ENCODE measurements at places on chromosomes 3 and 15.

- DNase-seq, result no peak
Measured at GRCh38 chr15:62482785-62483429, 317.8 kb upstream of the C2CD4B start.

DNA sequence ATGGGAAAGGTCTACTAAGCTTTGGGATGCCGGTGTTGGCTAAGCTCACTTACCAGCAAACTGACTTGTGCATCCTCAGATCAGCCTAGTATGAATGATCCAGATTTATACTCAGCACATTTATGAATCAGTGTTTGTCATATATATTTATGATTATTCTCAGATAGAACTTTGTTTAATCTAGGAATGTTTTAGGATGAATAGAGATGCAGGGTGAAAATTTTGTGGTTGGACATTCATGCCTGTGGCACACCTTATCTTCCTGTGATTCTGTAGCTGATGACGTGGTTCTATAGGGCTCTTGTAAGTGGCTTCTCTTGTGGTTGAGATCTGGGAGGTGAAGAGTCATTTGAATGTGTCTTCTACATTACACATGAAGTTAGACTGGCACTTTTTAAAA is 11.4 kb downstream of the CDIN1 start:
- DNase-seq, result peak; percentile 78

DNA sequence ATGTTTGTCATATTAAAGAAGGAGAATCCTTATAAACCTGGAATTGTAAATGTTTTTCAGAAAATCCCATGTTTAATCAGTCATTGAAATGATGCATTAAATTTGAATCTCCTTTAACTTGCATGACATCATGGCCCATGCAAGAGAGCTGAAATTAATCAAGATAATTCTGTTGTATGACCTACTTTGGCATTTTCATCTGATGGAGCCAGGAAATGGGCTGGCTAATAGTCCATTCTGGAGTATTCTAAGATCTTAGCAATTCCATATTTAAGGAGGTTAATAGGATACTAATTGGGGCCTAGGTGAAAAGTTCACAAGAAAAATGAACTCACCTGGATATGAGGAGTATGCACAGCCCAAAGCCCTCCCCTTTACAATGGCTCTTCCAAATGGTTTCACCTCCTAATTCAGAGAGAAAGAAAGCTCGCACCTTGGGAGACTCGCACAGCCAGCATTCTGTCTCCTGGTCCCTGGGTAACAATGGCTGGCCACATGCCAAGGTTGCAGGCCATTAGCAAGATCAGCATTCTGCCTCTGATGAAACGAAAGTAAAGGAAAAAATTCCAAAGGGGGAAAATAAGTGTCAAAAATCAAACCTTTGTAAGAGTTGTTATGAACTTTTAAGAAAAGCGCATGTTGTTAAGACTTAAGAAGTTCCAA is 786.4 kb downstream of the MCTP2 start:
- no peak for DNase-seq

GRCh38 chr3:125057186-125057850 is 1.5 kb upstream of the HEG1 start:
- peak; percentile 66 for DNase-seq

- no peak for DNase-seq
Measured at GRCh38 chr3:11479221-11479620, 164.5 kb downstream of the VGLL4 start.

DNA sequence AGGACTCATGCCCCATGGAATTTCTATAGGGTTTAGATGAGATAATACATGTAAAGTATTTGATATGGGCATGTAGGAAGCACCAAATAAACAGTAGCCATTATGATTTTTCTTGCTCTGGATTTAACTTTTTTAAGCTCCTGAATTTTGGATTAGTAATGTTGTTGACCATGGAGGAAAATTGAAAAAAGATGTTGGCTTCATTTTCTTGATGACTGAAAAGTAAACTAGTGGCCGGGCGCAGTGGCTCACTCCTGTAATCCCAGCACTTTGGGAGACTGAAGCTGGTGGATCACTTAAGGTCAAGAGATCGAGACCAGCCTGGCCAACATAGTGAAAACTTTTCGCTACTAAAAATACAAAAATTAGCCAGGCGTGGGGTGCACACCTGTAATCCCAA is 120.3 kb downstream of the PTPRG start:
- DNase-seq, result no peak

DNA sequence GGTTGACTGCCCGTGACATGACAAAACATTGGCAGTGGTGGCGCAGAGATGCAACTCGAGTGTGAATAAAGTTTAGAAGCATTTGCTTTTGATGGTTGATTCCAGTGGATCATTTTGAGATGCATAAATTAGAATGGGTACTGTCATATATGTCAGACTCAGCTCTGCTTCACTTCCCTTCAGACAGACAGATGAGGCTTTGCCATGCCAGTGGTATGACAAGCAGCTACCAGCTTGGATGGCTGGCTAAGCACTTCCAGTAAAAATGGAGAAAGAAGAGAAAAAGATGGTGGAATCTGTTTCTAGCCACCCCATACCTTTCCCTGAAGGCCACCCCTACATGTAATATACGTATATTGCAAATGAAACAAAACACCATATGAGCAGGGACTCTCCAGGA is 13.5 kb upstream of the CLEC3B start:
- DNase-seq, result no peak

- DNase-seq, result no peak
Measured at GRCh38 chr3:178205740-178206139, 330.5 kb upstream of the KCNMB2 start.

- DNase-seq, result no peak
Measured at GRCh38 chr15:69467636-69468035, 15.0 kb downstream of the RPLP1 start.

DNA sequence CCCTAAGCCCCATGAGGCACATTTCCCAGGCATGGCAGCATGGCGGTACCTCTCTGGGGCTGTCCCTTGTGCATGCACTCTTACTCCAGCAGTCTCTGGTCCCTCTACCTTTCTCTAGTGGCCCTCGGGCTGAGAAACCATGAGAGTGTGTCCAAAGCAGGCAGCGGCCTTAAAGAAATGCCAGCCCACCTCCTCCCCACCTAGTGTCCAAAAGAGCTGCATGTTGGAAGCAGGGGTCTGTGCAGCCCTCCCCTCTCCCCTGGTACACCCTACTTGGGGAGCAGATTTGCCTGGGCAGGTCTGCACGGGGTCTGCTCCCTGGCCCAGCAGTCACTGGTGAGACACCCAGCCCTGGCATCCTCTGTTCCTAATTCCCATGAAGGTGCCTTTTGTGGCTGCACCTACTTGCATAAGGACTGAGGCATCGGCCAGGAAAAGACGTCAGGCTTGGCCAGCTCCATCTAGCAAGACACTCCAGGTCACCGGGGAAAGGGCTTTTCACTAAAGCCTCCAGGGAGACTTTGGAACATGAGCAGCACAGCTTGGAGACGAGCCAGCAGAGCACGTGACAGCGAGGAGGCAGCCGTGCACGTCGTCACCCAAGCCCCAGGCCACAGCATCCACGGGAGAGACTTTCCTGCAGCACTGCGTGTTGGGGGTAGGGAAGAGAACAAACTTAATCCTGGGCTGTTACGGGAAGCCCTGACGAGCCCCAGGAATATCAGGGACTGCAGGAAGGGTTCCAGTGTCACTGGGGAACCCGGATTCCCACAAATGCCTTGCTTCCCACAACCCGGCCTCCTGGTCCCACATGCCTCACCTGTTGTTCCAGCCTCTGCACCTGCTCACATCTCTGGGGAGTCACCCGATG is 38.8 kb downstream of the TM2D3 start:
- no peak for DNase-seq

- DNase-seq, result no peak
Measured at GRCh38 chr3:196609805-196610515, 29.5 kb upstream of the NRROS start.

DNA sequence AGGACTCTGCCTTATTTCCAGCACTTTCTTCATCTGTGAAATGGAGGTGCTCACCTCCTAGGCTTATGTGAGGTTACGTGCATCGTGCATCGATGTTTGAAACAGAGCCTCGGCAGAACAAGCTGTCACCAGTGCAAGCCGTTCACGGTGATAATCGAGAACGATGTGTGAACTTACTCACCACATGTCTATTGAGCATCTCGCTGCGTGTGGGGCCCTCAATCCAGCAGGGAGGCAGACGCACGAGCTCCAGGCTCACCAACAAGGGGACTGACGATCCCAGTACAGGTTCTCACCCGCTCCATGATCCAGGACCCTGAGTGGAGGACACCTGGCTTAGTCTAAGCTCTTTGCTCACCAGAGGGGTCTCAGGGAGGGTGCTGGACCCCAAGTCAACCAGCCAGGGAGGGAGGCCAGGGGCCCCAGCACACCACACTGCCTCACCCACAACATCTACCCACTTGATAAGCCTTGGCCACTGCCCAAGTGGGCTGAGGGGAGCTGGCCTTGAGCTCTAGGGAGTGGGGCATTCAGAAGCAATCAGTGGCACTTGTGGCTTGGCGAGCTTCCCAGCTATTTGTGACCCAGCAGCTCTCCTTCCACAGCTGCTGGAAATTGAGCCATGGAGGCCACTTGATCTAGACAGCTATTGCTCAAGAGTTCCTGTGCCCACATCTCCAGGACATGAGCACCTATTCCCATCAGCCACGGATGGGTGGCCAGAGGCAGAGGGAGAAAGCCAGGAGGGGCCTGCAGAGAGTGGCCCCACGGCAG is 34.4 kb upstream of the SLC6A1 start:
- DNase-seq, result no peak

- DNase-seq, result no peak
Measured at GRCh38 chr3:181326637-181327223, 337.2 kb upstream of the DNAJC19 start.

DNA sequence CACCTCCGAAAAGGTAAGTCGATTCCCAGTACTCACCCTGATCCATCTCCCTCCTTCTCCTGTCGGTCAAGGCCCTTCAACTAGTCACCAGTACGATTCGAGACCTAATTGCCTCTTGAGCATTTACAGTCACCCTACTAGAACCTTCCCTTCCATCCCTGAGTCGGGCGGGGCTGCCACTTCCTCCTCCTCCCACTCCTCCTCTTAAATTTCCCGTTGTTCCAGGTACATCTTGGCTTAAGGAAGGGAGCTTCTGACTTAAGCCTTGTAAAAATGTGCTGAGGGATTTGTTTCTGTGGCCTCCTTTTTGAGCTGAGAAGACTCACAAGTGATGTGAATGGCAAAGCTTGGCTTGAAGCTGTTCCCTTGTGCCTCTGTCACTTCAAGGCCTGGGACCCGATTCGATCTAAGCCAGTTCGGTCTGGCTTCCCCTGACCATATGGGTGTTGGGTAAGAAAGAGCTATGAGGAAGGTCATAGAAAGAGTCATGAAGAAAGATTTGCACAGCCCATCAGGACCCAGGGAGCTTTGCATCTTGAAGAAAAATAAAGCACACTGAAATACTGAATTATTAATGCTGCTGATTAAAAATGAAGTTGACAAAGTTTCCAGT is 28.1 kb downstream of the LCMT2 start:
- no peak for DNase-seq

GRCh38 chr3:58572634-58573230 is 4.5 kb downstream of the FAM107A start:
- DNase-seq, result no peak

DNA sequence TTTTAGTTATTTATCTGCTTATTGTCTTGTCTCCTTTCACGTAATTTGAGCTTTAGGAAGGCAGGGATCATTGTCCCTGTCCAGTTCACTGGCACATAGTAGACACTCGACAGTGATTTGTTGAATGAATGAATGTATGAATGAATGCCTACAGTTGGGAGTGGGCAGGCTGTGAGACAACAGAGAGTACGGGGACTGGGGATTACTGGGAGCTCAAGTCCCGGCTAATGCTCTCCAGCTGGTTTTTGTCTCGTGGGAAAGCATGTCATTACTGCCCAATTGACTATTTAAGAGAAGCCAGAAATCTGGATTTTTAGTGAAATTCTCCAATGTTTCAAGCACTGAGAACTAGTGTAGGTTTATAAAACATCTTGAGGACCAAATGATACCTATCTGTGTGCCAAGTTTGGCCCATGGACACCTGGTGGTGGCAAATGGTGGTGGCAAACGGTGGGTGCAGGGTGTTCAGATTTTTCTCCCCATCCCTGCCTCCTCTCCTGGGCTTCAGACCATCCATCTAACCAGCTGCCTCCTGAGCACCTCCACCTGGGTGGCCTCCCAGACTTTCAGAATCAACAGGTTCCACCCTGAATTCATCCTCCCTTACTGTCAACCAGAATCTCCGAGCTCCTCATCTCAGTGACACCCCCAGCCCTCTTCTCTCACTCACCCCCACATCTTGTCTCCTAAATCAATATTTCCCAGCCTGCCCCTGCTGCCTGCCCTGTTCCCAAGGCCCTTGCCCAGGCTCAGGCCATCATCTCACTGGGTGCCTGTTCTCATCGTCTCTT is 36.2 kb upstream of the TRH start:
- no peak for DNase-seq

DNA sequence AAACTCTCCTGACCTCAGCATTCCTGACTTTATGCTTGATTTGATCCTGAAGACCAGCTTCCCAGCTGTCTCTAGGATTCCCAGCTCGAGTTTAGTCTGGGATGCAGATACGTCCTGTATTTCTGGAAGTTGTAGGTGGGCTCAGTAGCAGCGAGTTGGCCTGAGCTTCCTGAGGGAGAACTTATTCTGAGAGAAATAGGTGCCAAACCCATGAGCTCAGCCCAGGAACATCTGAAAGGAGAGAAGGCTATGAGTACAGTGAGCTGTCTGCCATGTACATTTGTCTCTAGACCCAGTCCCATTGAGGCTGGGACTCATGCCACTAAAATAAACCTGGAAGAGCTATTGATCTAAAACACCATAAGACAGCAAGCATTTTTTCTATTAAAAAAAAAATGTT is 36.6 kb upstream of the SLC9A9 start:
- no peak for DNase-seq

- DNase-seq, result peak; percentile 79
Measured at GRCh38 chr15:36029606-36030210, 483.7 kb upstream of the DPH6 start.

GRCh38 chr15:78033864-78034263 is 43.6 kb downstream of the TBC1D2B start:
- DNase-seq, result no peak

DNA sequence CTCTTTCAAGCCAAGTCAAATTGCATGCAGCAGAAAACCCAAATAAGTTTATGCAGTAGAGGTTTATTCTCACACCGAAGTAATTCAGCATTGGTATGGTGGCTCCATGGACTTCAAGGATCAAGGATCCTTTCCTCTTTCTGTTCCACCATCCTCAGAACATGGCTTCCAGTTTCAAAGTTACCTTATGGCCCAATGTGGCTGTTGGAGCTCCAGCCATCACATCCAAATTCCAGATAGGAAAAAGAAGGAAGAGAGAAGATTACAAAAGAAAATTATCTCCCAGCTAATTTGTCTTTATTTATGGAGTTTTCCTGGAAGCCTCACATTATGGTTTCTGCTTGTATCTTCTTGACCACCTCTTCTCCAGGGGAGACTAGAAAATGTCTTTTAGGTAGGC is 282.5 kb upstream of the CTDSPL start:
- no peak for DNase-seq

DNA sequence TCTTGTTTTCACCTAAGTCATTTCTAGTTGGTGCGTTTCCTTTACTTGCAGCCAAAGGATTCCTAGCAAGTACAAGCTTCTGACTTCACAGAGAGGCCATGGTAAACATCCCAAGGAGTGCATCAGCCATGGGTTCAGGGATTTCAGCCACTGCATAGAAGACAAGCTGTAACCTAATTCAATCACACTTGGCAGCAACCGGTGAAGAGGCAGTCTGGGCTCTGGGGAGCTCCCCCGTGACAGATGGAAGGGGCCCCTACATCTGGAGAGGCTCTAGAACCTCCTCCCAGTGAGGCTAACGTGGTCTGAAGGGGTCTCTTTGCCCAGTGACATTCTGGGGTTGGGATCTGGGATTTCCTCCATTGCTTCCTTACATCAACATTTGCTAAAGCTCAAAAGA is 8.4 kb upstream of the SNRPA1 start:
- DNase-seq, result no peak
